ENCODE measurements at places on chromosomes 7 and 10.

- no peak for DNase-seq
Measured at GRCh38 chr7:108385834-108386422, 70.3 kb downstream of the NRCAM start.

- DNase-seq = no peak
Measured at GRCh38 chr7:4916113-4916512, 32.6 kb upstream of the RADIL start.

DNA sequence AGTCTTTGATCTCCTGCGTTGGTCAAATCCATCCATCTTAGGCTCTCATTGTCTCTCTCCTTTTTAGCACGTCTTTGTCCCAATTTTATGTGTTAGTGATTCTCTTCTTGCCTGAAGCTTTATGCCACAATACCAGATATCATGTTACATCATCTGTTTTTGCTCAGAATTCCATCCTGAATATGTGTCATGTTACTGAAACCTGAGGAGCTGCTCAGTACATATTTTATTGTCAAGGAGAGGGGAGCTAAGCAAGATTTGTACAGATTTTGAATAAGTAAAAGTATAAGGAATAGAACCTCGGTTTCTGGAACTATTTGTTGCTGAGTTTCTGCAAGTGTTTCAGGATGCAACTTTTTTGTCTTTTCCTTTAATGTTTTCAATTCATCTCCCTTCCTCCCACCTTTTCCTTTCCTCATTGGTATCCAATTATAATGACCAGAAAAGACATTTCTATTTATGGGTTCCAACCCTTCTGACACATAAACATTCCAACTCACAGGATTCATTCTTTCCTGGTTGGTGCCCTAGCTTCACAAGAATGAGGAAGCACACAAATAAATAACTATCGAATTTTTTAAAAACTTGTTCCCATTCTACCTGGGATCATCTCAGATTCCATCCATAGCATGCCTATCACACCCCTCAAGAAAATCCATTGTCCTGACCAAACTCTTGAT is 291.8 kb downstream of the CRPPA start:
- DNase-seq = no peak

- DNase-seq = peak; percentile 40
Measured at GRCh38 chr7:119783799-119784198, 489.2 kb upstream of the KCND2 start.

- no peak for DNase-seq
Measured at GRCh38 chr10:24703700-24704099, 20.0 kb downstream of the ARHGAP21 start.

GRCh38 chr10:88828310-88828709 is 23.3 kb downstream of the ANKRD22 start:
- no peak for DNase-seq

DNA sequence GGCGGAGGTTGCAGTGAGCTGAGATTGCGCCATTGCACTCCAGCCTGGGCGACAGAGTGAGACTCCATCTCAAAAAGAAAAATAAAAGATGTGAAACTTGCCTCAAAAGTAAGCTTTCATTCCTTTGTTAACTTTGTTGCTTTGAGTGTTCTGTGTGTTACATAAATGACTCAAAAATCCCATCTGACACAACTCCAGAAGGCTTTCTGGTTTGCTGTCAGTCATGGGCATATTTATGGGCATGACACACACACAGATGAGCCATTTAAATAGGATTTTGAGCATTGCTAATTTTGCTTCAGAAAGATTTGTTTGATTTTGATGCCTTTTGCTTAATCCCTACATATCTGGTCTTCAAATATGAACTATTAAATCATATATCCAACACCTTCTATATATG is 82.6 kb downstream of the CACNB2 start:
- no peak for DNase-seq

GRCh38 chr10:84583501-84583900 is 255.1 kb downstream of the CCSER2 start:
- no peak for DNase-seq

GRCh38 chr10:70559861-70560260 is 42.7 kb downstream of the PRF1 start:
- DNase-seq = no peak

- peak; percentile 57 for DNase-seq
Measured at GRCh38 chr10:13659887-13660550, 73.3 kb downstream of the PRPF18 start.

GRCh38 chr7:24972166-24972477 is 7.9 kb downstream of the OSBPL3 start:
- DNase-seq = no peak

- DNase-seq = no peak
Measured at GRCh38 chr7:725223-726005, 1.1 kb upstream of the DNAAF5 start.

- no peak for DNase-seq
Measured at GRCh38 chr10:119826771-119827170, 45.9 kb downstream of the MCMBP start.

DNA sequence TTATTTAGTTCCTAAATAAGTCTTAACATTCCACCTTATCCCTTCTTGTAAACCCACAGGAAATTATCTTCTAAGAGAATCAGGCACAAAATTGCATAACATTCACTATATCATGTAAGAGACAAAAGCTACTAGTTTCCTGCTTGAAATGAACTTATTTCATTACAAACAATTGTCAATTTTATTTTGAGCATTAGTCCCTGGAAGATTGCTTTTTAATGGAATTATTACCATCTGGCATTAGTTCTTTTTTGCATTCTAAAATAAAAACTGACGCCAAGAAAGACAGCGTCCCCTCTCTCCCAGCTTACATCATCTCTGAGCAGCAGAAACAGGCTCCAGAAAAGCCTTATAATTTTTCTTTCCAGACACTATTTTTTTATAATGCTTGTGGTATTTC is 121.8 kb downstream of the NOC3L start:
- no peak for DNase-seq

DNA sequence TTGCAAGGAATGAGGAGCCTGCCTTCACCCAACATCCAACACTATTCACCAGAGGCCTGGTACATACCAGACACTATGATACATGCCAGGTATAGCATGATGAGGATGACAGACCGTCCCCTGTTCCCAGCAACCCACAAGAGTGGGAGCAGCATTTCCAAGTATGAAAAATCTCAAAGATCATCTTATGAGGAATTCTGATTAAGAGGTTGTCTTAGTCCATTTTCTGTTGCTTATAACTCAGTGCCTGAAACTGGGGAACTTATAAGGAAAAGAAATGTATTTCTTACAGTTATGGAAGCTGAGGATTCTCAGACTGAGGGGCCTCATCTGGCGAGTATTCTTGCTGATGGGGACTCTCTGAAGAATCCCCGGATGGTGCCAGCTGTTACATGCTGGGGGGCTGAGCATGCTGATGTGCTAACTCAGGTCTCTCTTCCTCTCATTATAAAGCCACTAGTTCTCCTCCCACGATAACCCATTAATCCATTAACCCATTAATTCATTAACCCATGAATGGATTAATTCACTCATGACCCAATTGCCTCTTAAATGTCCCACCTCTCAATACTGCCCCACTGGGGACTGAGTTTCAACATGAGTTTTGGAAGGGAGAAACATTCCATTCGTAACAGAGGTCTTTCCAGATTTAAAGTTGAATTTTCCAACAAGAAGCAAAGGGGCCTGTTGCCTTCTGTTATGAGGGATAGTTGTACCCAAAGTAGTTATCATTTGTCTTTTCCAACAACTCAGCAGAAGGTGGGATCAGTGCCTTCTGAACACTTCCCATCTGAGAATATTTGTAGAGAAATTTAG is 173.9 kb downstream of the HERPUD2 start:
- no peak for DNase-seq

DNA sequence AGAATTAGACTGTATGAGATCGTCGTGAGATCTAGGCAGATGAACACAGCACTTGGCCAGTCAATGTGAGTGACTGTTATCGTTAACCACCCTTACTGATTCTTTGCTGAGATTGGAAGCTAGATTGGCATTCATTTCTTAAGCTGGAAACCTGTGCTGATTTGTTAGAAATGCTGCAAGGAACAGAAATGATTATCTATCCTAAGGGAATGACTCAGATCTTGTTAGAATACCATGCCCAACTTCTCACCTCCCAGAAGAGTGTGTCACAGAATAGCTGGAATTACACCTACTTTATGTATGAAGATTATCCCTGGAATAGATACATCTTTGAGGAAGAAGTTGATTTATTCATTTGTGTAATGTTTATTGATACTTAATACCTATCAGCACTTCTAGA is 275.2 kb downstream of the AUTS2 start:
- DNase-seq = no peak

DNA sequence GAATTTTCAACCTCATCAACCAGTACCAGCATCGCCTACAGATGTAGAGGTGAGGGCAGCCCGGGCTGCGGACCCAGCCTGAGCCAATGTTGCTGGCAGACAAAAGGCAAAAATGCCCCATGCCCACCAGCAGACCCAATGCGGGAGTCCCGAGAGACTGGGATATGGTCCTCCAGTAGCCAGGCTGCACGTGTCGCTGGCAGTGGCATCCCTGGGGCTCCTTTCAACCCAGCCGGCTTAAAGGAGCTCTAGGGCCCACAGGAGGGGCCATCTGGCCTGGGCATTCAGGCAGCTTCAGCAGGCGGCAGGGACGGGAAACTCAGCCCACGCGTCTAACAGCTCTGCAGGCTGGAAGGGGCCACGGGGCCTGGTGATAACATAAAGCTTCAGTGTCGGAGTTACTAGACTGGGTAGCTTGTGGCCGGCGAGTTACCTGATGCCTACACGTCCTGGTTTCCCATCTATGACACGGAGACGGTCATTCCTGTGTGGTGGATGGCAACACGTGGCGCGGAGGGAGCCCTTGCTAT is 70.7 kb downstream of the PROSER2 start:
- no peak for DNase-seq

GRCh38 chr7:147859033-147859432 is 731.5 kb upstream of the C7orf33 start:
- DNase-seq = peak; percentile 34

- DNase-seq = no peak
Measured at GRCh38 chr10:114573330-114574045, 84.6 kb downstream of the ABLIM1 start.

DNA sequence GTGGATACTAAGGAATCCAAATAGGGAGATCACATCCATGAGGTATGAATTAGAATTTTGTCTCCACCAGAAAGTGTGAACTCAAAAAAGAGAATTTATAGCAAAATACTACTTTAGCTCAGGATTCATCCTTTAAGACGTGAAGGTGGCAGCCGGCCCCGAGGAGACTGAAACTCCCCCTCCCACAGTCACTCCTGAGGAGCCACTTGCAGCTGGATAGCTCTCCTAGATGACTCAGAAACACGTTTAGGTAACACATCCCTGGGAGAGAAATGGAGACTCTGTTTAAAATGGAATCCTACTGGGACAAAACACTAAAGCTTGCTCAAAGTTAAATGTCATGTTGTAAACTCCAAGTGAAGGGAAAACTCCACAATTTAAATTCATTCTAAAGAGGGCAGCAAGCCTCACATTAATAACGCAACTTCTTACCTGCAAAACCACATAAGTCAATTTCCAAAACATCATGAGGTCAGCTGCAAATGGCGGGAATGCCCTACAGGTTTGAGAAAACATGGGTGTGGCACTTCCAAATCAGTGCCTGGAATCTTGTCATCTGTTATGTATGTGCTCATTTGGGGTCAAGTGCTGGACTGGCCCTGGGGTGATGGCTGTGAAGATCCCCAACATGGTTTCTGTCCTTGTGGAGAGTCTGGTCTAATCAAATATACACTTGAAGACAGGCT is 46.2 kb downstream of the ICA1 start:
- no peak for DNase-seq

GRCh38 chr7:154427533-154427932 is 375.3 kb downstream of the DPP6 start:
- no peak for DNase-seq

GRCh38 chr7:35495377-35495776 is 199.6 kb downstream of the HERPUD2 start:
- DNase-seq = peak; percentile 71

DNA sequence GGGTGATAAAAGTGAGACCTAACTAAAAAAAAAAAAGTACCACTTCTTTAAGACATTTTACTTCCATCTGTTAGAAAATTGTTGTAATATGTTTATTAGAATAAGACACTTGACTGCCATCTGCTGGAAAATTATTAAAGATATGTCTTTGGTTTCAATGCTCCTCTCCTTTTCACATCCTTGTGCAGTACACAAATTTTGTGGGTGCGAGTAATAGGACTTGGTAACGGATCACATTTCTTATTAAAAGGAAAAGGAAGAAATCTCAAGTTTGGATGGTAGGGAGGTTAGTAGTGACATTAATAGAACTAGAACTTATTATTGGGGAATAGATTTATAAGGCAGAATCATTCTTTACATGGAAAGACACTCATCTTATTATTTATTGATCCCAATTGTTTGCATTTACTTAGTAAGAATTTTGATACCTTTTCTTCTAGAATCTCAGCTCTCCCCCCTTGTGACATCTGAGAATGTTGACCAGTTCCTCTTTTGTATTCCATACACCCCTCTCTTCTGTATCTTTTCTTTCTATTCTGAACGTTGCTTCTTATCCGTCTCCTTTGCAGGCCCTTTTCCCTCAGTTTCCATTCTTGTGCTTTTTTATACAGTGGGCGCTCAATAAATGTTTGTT is 43.0 kb upstream of the RPA3 start:
- peak; percentile 40 for DNase-seq

- DNase-seq = peak; percentile 66
Measured at GRCh38 chr10:121296881-121297585, 301.2 kb downstream of the FGFR2 start.

- no peak for DNase-seq
Measured at GRCh38 chr7:680411-681127, 45.9 kb upstream of the DNAAF5 start.

DNA sequence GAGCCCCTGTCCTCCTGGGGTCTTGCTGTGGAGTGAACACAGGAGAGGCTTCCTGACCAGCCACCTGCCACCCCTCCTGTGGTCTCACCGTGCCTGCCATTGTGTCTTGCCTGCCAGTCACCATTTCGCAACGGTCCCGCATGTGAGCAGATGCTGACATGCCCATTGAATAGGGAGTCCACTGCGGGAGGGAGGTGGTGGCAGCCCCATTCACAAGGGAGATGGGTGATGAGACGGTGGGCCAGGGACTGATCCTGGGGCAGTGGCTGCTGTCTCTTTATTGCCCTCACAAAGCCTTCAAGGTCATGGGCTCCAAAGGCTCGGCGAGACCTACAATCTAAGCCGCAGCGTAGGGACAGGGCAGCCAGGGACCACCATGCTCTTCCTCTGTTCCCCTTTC is 76.0 kb upstream of the NPTX2 start:
- DNase-seq = no peak

GRCh38 chr7:123645516-123645915 is 10.2 kb upstream of the LMOD2 start:
- peak; percentile 56 for DNase-seq

DNA sequence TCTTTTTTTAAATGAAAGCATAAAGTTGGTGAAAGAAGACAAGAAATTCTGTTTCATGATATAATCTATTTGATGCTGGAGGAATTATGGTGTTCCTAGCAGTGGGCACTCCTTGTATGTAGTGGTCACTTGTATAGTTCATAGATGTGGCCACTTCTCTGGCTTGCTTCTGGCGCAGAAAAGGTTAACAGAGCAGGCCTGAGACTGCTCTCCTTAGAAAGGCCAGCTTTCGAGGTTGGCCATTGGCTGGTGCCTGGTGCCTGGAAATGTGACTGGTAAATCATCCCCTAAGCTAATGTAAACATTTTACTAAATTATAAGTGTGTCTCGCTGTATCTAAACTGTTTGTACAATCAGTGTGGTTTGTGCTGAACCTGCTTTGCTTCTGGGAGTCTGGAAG is 276.1 kb downstream of the PHTF2 start:
- DNase-seq = no peak

Measured in NCI-H82 (cell line).